Epithelial cell of proximal tubule (primary cell): ENCODE measurements at places on chromosomes 6 and 20. TPM values are rescaled to one million over a fixed set of nuclear protein-coding genes. Genes with fewer than 3 reads are reported as not detected.

The CYP24A1 gene
- total RNA-seq, result 0.80 and 1.5 TPM in 2 replicates

The TCF15 gene
- total RNA-seq, result 2.6 and 4.0 TPM in 2 replicates

- no peak for DNase-seq
These were observed 1.6 kb upstream of the CD93 start for GRCh38 chr20:23087587-23088251.

- DNase-seq, result no peak
These were observed 12.4 kb upstream of the EZR start for GRCh38 chr6:158831571-158831970.

DNA sequence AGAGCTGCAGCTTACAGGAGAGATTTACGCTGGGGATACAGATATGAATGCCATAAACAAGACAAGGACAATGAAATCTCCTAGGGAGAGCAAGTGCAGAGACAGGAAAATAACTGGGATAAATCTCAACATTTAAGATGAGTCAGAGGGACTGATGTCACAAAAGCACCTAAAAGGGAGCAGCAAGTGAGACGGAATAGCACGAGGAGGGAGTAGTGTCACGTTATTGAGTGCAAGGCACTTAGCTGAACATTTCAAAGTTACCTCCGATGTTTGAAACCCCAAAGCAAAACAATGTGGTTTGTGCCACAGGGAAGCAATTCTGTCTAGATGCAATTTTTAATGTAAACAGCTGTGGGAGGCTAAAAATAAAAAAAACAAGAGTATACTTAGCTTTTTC is 1131.7 kb upstream of the EYS start:
- DNase-seq, result no peak

- no peak for DNase-seq
These were observed 63.2 kb downstream of the PYGB start for GRCh38 chr20:25310921-25311728.
